Chondrocyte (in vitro differentiated cells): ENCODE measurements at places on chromosomes 7 and 10. TPM values are rescaled to one million over a fixed set of nuclear protein-coding genes. Genes with fewer than 3 reads are reported as not detected.

Gene SPDYE2
- total RNA-seq: not detected in 3 replicates

Gene HOXA1
- total RNA-seq: 2.7 to 2.9 TPM in 2 of 3 replicates, not detected in the other

Gene NXPH1
- not detected in 3 replicates for total RNA-seq

DNA sequence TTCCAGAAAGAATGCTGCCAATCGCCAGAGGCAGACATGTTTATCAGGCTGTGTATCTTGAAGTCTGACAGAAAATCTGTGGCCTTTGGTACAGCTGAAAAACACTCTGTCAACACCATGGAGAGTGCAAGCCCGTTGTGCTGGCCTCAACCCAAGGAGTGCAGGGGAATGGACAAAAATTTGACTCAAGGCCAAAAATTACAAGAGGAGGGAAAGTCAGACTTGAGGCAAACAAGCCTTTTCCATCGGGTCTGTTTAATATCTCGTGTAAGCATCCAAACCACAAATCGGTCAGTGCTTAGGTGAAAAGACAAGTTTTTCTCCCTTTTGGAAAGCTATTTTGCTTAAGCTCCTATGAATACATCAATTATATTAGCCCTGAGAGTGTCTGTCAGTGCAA is 305.3 kb upstream of the NFE2L3 start:
- DNase-seq: no peak

GRCh38 chr7:25771491-25771890 is 380.5 kb upstream of the NFE2L3 start:
- DNase-seq: no peak

DNA sequence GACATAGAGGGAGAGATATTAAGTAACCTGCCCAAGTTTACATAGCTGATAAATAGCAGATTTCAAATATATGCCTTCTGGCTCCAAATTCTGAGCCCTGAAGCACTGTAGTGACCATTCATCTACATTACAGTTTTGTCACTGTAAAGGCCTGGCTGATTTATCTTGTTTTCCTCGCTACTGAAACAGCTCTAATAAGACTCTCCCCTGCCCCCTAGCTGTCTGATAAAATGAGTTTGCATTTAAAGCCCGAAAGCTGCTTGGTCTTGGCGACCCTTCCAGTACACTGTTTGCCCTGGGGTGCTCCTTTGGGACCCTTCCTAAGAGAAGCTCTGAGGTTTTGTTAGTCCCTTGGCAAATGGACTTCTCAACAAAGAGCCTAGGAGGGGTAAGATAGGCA is 59.7 kb upstream of the RAB11FIP2 start:
- no peak for DNase-seq

- DNase-seq: no peak
Observed at GRCh38 chr7:20317413-20317812, 13.3 kb upstream of the ITGB8 start.

GRCh38 chr7:33905389-33906032 is at the start of gene BMPER:
Gene BMPER (plus strand): TSS chr7:33905539. CDS start chr7:33905614, 75 bp downstream.
- DNase-seq: no peak
